Fibroblast of lung (primary cell): ENCODE measurements at places on chromosomes 6 and 20. TPM values are rescaled to one million over a fixed set of nuclear protein-coding genes. Genes with fewer than 3 reads are reported as not detected.

Gene SLC17A3
- not detected in 2 replicates for total RNA-seq

Gene ADTRP
- 1.3 and 1.7 TPM in 2 replicates for total RNA-seq

Gene PAX1
- total RNA-seq: not detected in 2 replicates

GRCh38 chr6:27630727-27631608 lies 158.1 kb upstream of the ZNF184 start:
- DNase-seq: peak; percentile 68

DNA sequence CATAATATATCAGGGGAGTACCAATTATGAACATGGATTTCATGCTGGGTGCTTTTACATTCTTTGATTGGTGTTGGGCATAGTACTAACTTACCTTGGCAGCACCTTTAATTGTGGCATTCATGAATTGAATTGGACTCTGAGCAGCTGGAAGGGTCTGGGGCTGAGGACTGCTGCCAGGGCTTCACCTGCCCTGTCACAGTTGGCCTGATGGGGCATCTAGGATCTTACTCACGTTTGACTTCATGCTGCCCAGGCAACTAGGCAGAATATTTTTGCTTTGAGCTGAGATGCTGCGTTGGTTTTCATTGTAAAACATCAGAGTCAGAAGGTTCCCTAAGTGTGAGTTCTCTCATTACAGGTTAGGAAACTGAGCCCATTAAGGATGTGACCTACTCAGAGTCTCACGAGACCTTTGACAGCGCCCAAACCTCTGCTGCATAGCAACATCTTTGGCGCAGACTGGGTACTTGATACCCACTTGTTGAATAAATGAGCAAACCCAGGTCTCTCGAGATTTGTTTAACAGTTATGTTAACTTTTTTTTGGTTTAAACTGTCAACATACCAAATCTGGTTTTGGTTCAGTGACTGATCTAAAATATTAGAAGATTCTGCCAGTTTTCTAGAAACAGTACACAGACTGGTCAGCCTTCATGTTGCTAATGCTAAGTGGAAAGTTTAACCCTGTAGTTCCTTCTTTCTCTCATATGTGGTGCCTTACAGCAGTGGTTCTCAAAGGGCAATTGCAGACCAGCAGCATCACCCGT lies 104.9 kb downstream of the TCP11 start:
- DNase-seq: no peak

- DNase-seq: peak; percentile 10
Measured at GRCh38 chr6:100719883-100720682, 161.0 kb downstream of the ASCC3 start.

DNA sequence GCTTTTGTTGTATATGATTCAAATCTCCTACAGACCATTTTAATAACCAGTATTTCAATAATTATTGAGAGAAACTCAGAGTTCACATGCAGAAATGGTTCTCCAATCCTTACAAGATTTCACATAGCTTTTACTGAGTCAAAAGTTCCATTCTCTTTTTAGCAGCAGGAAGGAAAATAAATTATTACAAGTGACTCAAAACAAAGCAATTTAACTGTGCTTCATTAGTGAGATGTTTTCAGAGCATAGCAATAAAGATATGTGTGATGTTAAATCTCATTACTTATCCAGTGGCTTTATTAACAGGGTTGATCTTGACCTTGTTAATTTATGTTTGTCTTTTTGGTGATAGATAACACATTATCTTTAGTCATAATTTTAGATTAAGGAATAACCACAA lies 22.0 kb downstream of the KIF13A start:
- DNase-seq: no peak

GRCh38 chr20:49653925-49654434 lies 59.7 kb downstream of the B4GALT5 start:
- DNase-seq: no peak

GRCh38 chr6:73043446-73043845 lies 181.8 kb downstream of the KHDC1L start:
- no peak for DNase-seq

- peak; percentile 33 for DNase-seq
Measured at GRCh38 chr20:58583176-58583575, 67.9 kb upstream of the STX16 start.
